ENCODE measurements at places on chromosomes 6 and 20.

GRCh38 chr6:154705471-154706113 lies 27.6 kb upstream of the SCAF8 start:
- DNase-seq: no peak

GRCh38 chr6:125230674-125231073 lies 71.1 kb downstream of the HDDC2 start:
- DNase-seq: no peak

GRCh38 chr6:160943997-160944396 lies 47.6 kb upstream of the MAP3K4 start:
- DNase-seq: no peak

DNA sequence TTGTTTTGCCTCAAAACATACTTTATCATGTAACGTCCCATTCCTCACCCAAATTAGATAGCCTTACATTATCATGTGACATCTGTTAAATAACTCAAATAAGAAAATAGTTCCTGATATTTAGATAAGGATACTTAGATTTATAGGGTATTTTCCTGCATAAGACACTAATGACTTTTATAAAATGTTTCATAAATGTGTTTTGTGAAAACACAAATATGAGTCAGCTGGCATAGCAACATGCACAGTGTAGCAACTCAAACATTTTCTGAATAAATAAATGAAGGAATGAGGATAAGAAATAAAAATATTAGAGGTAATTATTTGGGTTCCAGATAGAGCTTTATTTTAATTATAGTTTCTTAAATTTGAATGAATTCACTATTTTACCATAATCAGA lies 460.4 kb upstream of the PLCB4 start:
- no peak for DNase-seq

- DNase-seq: no peak
Observed at GRCh38 chr20:31593221-31594001, 11.7 kb upstream of the ID1 start.

GRCh38 chr6:4480788-4481735 lies 295.1 kb upstream of the CDYL start:
- no peak for DNase-seq

GRCh38 chr6:158253248-158253647 lies 59.0 kb upstream of the TULP4 start:
- DNase-seq: no peak

GRCh38 chr20:36881888-36882287 lies 6.0 kb downstream of the TLDC2 start:
- DNase-seq: no peak

DNA sequence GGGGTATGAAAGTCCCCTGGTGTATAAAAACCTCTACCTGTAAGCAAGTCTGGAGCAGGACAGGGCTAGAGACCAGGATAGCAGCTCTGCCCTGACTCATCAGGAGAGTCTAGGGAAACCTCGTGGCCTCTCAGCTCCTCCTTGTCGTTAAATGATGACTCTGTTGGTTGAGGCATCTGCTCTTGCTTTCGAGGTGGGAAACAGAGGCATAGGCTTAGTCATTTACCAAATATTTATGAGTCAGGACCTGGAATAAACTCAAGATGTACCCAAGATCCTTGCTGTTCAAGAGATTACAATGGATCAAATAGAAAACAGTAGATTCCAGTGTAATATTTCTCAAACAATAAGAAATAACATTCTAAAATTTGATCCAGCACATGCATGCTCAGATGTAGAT lies 5.5 kb downstream of the MANBAL start:
- DNase-seq: no peak

GRCh38 chr6:139895205-139895793 lies 520.9 kb upstream of the CITED2 start:
- DNase-seq: no peak

DNA sequence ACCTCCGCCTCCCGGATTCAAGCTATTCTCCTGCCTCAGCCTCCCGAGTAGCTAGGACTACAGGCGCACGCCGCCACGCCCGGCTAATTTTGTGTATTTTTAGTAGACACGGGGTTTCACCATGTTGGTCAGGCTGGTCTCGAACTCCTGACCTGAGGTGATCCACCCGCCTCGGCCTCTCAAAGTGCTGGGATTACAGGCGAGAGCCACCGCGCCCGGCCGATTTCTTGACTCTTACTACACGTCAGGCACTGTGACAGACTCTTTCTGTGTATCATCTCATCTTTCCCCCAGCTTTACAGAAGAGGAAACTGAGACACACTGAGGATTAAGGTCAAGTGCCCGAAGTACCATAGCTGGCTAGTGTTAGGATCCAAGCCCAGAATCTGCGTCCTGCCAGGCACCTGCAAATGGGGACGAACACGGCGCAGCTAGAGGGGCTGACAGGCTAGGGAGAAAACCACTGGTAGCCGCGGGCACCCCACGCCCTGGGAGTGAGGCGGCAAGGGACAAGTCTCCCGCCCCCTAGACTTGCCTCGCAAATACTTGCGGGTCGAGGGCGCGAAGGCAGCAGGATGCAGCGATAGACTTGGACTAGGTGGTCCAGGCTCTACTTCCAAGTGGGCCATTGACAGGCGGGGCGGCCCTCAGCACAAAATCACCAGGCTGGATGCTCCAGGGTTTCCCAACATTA lies 1.1 kb upstream of the TAF8 start:
- no peak for DNase-seq

DNA sequence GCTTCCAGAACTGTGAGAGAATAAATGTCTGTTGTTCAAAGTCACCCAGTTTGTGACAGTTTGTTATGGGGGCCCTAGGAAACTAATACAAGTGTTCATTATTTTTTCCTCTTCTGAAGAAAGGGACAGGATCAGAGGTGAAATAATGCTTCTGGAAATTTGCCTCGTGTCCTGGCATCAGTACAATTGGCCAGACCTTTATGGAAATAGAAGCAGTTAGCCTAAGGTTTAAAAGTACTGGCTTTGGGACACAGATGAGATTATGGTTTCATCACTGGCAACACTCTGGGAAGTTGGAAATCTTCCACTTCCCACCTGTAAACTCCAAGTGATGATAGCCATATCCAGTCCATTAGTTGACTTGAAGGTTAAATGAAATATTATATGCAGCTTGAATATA lies 88.7 kb downstream of the PLCB1 start:
- DNase-seq: no peak

DNA sequence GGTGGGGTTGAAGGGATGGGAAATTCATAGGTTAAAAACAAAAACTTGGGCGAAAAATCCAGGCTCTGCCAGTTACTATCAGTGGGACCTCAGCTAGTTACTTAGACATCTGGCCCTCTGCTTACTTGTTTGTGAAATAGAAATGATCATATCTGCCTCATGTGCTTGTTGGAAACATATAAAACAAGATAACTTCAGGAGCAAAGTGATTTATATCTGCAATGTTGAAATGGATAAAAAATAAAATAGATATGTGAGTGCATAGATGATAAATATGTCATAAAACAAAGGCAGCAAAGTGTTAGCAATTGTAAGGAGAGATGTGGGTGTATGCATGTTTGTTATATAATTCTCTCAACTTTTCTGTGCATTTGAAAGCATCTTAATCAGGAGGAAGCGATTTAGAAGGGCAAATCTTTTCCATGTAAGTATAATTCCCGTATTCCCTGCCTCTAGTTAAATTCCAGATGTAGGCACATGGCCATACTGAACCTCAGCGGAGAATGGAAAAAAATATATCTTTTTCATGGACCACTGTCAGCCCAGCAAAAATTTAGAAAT lies 579.0 kb upstream of the FLRT3 start:
- DNase-seq: no peak

DNA sequence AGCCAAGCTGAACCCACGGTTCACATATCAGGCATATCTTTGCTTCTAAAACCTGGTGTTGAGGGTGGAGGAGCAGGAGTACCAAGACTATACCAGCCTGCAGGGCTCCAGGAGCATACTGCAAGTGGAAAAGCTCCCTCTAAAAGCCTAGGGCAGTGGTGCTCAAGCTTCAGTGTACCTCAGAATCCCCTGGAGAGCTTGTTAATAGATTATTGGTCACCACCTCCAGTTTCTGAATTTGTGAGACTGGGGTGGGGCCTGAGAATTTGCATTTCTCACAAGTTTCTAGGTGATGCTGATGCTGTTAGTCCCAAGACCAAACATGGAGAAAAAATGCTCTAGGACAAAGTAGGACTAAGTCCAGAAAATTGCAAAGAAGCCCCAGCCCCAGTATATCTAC lies 65.4 kb downstream of the FILIP1 start:
- DNase-seq: no peak

- DNase-seq: no peak
Observed at GRCh38 chr6:129565811-129566210, 144.2 kb downstream of the ARHGAP18 start.

DNA sequence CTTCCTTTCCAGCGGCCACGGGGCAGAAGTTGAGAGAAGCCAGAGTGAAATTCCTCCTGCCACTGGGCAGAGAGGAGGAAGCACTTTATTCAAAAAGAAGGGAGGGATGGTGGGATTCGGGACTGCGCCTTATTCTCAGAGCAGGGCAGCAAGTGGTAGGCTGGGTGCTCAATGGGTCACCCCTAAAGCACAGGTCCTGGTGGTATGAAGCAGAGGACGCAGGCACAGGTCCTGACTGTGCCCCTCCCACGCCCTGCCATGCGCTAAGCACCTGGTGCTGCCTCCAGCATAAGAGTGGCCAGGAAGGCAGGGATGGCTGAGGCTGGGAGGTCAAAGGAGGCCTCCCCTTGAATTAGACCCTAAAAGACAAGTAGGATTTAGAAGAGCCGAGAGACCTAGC lies 4.9 kb upstream of the GRM4 start:
- no peak for DNase-seq

DNA sequence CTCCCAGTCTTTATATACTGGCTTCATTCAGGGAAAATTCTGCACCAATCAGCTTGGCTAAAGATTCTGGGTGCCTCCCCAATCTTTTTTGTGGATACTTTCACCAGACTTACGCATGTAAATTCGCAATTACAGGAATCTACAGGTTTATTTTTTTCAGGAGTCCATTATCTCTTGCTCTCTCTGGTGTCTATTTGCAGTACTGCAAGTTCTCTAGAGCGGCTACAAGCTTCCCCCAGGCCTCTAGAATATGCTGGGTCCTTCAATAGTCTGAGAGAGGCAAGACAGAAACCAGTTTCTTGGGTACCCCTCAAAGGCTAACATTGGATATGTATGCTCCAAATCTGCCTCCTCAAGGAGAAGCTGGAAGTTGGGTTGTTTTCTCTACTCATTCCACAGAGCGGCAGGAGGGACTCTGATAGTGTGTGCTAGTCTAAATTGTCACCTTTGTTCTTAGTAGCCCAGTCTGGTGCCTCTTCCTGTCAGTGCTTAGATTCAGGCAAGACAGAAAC lies 58.5 kb downstream of the SUN5 start:
- no peak for DNase-seq

DNA sequence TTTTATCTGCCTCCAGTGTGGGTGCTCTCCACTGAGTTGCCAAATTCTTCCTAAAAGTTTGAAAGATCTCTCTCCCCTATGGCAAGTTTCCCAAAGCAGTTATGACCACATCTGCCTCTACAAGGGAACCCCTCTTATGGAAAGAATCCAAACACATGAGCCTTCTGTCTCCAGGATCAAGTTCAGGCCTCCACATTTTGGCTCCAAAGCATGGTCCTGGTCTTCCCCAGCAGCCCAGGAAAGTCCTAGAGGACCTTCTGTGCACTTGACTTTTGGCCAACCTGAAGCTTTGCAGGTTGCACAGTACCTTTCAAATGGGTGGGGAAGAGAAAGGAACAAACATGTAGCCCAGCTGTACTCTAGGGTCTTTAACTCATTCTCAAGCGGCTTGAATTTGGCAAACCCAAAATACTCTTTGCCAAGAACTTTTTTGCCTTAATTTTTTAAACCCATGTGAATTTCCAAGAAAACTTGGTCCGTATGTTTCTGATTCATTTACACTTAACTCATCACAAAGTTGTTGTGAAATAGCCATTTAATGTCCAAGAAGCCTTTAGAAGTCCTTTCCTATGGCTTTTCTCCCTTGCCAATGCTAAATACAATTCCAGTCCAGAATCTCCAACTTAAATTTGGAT lies 240.1 kb upstream of the TBX18 start:
- DNase-seq: no peak

DNA sequence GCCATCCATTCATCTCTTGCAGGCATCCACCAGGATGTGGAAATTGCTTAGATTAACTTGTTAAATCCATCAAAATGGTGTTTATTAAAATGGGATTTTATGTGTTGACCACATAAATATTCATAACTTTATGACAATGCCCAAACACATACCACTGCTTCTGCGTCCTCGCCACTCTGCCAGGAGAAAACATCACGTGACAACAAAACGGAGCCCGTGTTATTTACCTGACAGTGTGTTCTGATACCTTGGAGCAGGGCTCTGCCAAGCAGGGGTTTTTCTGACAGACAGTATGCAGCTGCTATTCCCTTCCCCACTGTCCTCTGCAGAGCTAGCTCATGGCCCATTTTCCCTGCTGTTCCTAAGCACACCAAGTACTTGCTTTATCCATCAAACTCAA lies 279.5 kb upstream of the CHD6 start:
- DNase-seq: no peak

GRCh38 chr6:116328528-116328903 lies 42.2 kb upstream of the DSE start:
- DNase-seq: no peak

- DNase-seq: no peak
Observed at GRCh38 chr20:2745060-2745910, 52.7 kb downstream of the EBF4 start.

- no peak for DNase-seq
Observed at GRCh38 chr20:4961746-4962145, 39.6 kb downstream of the SLC23A2 start.

GRCh38 chr6:130780122-130780521 lies 47.1 kb upstream of the SMLR1 start:
- no peak for DNase-seq

DNA sequence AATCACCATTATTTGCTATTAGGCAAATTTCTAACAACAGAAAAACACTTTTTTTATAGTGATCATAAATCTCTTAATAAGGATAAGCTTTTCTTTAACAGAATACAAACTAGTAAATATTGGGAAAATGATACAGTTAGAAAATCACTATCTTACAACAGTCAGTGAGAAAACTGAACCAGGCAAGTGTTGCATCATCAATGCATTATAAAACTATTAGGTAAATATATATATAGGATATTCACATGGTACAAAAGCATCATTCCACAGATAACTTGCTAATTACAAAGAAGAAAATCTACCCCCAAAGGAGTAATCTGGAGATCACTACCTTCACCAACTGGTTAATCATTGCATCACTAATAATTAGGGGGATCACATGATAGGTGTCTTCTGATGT lies 652.1 kb downstream of the HACE1 start:
- DNase-seq: no peak

DNA sequence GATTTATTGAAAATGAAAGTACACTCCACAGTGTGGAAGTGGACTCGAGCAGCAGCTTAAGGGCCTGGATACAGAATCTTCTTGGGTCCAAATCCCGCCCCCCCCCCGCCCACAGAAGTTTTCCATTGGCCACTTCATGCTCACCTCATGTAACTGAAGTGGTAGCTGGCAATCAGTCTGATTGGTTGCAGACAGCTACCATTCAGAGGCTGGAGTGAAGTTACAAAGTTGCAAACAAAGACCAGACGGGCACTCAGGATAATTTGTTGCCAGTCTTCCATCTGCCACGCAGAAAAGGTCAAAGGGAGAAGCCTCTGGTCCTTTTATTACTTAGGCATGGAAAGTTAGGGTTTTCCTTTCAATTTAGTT lies 25.8 kb upstream of the FABP7 start:
- DNase-seq: no peak

GRCh38 chr6:113584767-113585166 lies 272.4 kb upstream of the MARCKS start:
- DNase-seq: no peak

- DNase-seq: no peak
Observed at GRCh38 chr6:36613200-36613995, 19.2 kb downstream of the SRSF3 start.
